B cell (primary cell): ENCODE measurements at places on chromosomes 12 and 14. TPM values are rescaled to one million over a fixed set of nuclear protein-coding genes. Genes with fewer than 3 reads are reported as not detected.

Gene NRIP2
- total RNA-seq, result not detected in 2 replicates

Gene AHNAK2
- not detected in 2 replicates for total RNA-seq

Gene TRHDE
- total RNA-seq, result not detected in 2 replicates

Gene GAS2L3
- 0.10 and 0.29 TPM in 2 replicates for total RNA-seq

DNA sequence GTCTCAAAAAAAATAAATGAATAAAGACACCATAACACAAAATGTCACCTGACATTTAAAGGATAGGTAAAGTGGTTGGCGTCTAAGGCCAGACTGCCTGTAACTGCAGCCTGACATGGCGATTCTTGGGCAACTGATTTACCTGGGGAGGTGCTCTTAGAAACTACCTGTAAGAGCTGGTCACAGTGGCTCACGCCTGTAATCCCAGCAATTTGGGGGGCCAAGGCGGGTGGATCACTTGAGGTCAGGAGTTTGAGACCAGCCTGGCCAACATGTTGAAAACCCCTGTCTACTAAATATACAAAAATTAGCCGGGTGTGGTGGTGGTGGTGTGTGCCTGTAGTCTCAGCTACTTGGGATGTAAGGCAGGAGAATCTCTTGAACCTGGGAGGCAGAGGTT is 8.4 kb downstream of the RPL6 start:
- no peak overlapping the region for H3K27ac ChIP-seq
- no peaks in the 10 kb centered on the region for H3K27me3 ChIP-seq
- no peak overlapping the region for H3K4me3 ChIP-seq

GRCh38 chr12:107560899-107561285 is 124.7 kb upstream of the PWP1 start:
- H3K27me3 ChIP-seq, result no peaks in the 10 kb centered on the region
- no peaks in the 10 kb centered on the region for H3K36me3 ChIP-seq
- H3K4me3 ChIP-seq, result no peak overlapping the region
- H3K4me1 ChIP-seq, result peaks cover 4% of the 10 kb centered on the region
- H3K27ac ChIP-seq, result no peak overlapping the region

DNA sequence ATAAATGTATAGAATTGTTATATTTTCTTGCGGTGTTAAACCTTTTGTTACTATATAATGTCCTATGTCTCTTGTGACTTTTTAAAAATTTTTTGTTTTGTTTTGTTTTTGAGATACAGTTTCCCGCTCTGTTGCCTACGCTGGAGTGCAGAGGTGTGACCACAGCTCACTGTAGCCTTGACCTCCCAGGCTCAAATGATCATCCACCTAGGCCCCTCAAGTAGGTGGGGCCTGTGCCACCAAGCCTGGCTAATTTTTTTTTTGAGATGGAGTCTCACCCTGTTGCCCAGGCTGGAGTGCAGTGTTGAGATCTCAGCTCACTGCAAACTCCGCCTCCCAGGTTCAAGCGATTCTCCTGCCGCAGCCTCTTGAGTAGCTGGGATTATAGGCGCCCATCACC is 26.5 kb upstream of the RCOR1 start:
- no peak for DNase-seq
- H3K27me3 ChIP-seq, result no peaks in the 10 kb centered on the region
- peak overlapping the region; percentile 48 for H3K27ac ChIP-seq

DNA sequence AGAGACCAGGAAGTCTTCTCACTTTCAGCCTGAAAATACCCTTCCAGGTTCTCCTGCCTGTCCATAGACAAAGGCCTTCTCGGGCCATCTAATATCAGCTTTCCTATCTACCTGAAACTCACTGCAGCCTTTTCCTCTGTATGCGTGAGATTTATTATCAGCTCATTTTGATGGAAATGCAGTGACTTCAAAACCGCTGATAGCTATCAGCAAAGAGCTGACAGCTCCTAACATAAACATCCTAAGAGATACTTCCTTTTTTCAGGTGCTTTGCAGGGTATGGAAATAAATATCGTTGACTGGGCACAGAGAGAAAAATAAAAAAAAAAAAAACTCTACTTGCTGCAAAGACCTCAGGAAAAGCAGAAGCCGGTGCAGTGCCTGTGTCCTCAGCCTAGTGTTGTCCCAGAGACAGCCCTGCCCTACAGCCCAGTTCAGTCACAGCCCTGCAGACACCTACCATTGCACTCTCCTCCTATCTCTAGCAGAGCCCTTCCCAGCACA is 215.0 kb upstream of the EGLN3 start:
- no peaks in the 10 kb centered on the region for H3K4me1 ChIP-seq
- no peak overlapping the region for H3K4me3 ChIP-seq
- no peak overlapping the region for H3K27ac ChIP-seq
- H3K27me3 ChIP-seq, result no peaks in the 10 kb centered on the region

DNA sequence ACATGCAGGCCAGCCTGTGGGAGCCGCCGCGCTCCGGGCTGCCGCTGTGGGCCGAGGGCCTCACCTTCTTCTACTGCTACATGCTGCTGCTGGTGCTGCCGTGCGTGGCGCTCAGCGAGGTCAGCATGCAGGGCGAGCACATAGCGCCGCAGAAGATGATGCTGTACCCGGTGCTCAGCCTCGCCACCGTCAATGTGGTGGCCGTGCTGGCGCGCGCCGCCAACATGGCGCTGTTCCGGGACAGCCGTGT is 2.9 kb downstream of the TMEM121 start:
- no peaks in the 10 kb centered on the region for H3K27me3 ChIP-seq
- peak overlapping the region; percentile 44 for H3K4me3 ChIP-seq
- H3K36me3 ChIP-seq, result no peaks in the 10 kb centered on the region
- no peak for DNase-seq
- peaks cover 71% of the 10 kb centered on the region for H3K4me1 ChIP-seq

- DNase-seq, result no peak
- no peaks in the 10 kb centered on the region for H3K27me3 ChIP-seq
- H3K4me3 ChIP-seq, result no peak overlapping the region
- no peak overlapping the region for H3K27ac ChIP-seq
Observed at GRCh38 chr14:71711125-71711524, 221.1 kb upstream of the RGS6 start.

DNA sequence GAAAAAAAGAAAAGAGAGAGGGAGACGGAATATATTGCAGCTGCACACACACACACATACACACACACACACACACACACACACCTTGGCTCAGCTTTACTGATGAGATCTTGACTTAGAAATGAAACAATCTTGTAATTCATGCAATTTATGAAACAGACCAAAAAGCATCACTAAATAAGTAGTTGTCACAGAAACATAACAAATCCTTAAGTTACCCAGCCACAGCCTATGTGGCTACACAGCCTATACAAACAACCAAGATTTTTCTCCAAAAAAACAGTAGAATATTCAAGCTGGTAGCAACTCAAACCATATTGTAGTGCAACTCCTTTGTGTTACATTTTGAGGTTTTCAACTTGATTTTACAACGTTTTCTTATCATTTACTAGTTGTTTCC is 37.9 kb upstream of the GNG2 start:
- H3K4me1 ChIP-seq, result peaks cover 2% of the 10 kb centered on the region
- H3K4me3 ChIP-seq, result no peak overlapping the region
- no peaks in the 10 kb centered on the region for H3K36me3 ChIP-seq
- no peak overlapping the region for H3K27ac ChIP-seq

GRCh38 chr12:40831916-40832315 is 139.7 kb downstream of the CNTN1 start:
- no peak overlapping the region for H3K27ac ChIP-seq
- H3K4me3 ChIP-seq, result no peak overlapping the region
- H3K27me3 ChIP-seq, result no peaks in the 10 kb centered on the region
- H3K36me3 ChIP-seq, result no peaks in the 10 kb centered on the region
- H3K4me1 ChIP-seq, result no peaks in the 10 kb centered on the region

GRCh38 chr12:129594098-129594497 is 309.7 kb downstream of the TMEM132D start:
- no peaks in the 10 kb centered on the region for H3K36me3 ChIP-seq
- H3K27me3 ChIP-seq, result no peaks in the 10 kb centered on the region
- no peak overlapping the region for H3K4me3 ChIP-seq
- DNase-seq, result no peak

DNA sequence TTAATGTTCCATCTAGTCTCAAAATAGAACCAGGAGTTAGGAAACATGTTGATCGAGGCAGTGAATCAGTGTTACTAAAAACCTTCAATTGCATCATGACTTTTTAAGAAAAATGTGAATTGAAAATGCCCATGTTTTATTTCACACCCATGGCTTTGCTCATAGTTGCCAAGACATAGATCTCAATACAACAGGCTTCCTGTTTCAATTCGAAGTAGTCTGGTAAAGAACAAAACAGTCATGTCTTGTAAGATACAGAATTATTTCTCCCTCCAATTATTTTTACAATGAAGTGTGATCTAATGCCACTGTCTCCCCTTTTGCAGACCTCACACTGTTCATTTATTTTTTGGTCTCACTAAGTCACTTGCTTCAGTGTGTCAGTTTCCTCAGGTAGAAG is 44.6 kb upstream of the FAR2 start:
- H3K27ac ChIP-seq, result no peak overlapping the region
- no peaks in the 10 kb centered on the region for H3K36me3 ChIP-seq
- no peak overlapping the region for H3K4me3 ChIP-seq
- no peak for DNase-seq
- H3K27me3 ChIP-seq, result no peaks in the 10 kb centered on the region

- no peaks in the 10 kb centered on the region for H3K4me1 ChIP-seq
- H3K4me3 ChIP-seq, result no peak overlapping the region
Observed at GRCh38 chr12:64160021-64160710, 61.9 kb downstream of the KICS2 start.

- H3K4me1 ChIP-seq, result peaks cover 25% of the 10 kb centered on the region
- no peak for DNase-seq
- no peak overlapping the region for H3K4me3 ChIP-seq
- H3K36me3 ChIP-seq, result peaks cover 56% of the 10 kb centered on the region
- no peaks in the 10 kb centered on the region for H3K27me3 ChIP-seq
Observed at GRCh38 chr12:31300783-31301182, 25.2 kb downstream of the SINHCAF start.

- DNase-seq, result no peak
- no peak overlapping the region for H3K4me3 ChIP-seq
- H3K4me1 ChIP-seq, result peaks cover 22% of the 10 kb centered on the region
- H3K27me3 ChIP-seq, result no peaks in the 10 kb centered on the region
- no peak overlapping the region for H3K27ac ChIP-seq
Observed at GRCh38 chr12:40248034-40248433, 23.2 kb downstream of the LRRK2 start.

DNA sequence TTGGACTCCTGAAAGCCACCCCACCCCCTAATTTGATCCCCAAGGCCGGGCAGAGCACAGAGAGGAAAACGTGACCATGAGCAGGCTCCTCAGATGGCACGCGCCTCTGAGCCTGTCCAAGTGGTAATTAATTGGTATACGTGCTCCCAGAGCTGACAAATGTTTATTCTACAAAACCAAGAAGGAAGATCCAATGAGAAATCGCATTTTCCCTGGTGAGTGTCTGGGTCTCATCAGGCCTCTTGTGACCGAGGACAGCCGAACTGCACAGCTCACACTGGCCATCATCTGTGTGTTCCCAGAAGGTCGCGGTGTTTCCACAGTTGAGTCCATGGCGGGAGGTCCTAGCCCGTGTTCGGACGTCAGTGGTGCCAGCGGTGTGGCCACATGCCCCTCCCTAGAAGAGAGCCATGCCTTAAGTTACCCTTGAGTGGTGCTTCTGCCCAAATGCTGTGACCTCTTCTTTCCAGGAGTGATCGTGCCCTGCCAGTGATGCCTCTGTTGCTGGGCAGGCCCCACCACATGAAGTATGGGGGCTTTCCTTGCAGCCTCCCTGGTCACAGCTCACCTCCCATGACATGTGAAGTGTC is 317.5 kb upstream of the RTL1 start:
- no peak for DNase-seq
- no peak overlapping the region for H3K4me3 ChIP-seq
- H3K36me3 ChIP-seq, result no peaks in the 10 kb centered on the region
- no peak overlapping the region for H3K27ac ChIP-seq

DNA sequence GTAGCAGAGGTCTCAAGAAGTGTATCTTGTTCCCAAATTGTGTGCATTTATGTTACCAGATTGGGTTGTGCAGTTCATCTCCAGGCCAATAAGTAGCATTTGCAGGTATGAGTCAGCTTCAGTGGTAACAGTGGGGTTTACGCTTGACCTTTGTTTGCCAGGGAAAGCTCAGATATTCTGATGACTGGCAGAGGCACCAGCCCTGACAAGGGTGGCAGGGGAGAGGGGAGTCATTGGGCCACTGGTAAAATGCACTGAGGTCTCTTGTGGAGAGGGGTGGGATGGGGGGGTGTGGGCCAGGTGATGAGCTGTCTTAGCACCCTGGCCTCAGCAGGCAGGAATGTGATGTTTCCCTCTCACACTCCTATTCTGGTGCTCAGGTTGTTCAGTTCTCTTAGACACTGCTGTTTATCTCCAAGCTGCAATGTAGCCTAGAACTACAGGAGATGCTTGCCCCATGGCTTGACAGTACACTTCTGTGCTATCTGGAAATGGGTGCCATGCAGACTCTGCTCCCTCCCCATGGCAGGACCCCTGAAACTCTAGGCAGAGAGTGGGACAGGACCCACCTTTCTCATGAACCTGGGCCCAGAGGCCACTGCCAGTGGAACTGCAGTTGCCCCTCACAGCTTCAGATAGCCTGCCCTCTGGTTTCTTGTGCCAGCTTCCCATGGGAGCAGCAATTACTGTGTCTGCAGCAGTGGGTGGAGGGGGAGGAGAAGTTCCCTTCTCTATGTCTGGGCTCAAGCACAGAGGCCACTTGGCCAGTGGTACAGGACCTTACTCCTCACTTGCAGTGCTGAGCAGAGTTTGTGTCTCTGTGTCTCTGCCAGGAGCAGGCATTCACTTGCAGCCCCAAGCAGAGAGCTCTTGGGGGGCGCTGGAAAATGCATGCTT is 31.9 kb downstream of the USP15 start:
- DNase-seq, result no peak
- H3K4me1 ChIP-seq, result peaks cover 13% of the 10 kb centered on the region
- no peak overlapping the region for H3K4me3 ChIP-seq

DNA sequence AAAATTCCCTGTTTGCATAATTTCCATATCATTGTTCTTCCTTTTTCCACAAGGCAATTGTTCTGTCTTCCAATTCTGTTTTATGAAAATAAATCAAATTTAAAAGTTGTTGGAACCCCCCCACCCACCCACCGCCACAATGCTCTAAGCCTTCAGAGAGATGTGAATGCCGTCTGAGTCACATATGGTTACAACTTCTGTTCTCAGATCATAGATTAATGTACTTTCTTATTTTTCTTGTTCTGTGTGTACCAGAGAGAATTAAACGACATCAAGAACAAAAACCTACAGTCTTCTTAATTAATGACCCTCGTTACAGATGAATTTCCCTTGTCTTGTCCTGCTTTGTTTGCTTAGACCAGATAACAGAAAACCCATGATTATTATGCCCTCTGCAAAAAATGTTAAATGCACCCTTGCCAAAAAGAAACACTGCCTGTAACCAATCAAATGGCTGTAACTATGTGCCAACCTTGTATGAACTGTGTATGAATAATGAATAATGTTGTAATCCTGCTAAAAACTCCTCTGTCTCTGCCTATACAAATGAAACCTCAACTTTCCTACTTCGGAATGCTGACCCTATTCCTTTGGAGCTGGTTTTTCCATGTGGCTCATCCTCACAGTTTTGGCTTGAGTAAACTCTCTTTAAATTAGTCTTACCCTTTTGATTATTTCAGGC is 14.0 kb downstream of the OR6S1 start:
- no peaks in the 10 kb centered on the region for H3K36me3 ChIP-seq
- no peak for DNase-seq
- peaks cover 66% of the 10 kb centered on the region for H3K4me1 ChIP-seq
- H3K27me3 ChIP-seq, result peaks cover 25% of the 10 kb centered on the region
